ENCODE measurements at places on chromosomes 2 and 18.

DNA sequence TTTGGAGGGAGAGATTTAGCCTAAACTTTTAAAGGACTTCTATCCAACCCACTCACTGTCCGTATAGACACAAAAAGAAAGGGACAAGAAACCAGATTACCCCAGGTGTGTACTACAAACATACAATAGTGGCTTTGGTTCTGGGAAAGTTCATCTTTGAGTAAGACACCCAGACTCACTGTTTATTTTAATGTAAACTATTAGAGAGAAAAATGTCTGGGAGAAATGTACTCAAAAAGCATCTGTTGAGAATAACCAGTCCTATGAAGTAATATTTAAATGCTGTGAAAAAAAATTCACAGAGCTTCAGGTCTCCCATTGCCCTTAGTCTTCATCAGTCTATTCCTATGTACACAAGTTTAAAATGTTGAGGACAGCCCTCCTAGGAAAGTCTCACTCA, 107.5 kb downstream of the SLC8A1 start:
- DNase-seq, result no peak

DNA sequence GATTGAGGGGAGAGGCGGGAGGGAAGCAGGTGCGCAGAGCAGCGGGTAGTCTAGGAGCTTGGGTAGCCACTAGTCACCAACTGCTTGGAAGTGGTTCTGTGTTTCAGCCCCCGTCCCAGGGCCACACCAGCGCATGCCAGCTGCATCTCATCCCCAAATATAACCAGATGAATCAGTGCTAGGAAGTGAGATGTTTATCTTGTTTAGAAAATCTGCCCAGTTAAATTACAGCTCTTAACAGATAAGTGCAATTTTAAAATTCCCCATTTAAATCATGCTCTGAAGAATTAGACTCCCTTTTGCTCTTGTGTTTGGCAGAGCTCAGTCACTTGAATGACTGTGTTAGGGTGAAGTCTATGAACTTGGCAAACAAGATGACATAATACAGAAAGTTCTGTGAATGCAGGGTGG, 193.8 kb downstream of the SEPTIN10 start:
- DNase-seq, result no peak

DNA sequence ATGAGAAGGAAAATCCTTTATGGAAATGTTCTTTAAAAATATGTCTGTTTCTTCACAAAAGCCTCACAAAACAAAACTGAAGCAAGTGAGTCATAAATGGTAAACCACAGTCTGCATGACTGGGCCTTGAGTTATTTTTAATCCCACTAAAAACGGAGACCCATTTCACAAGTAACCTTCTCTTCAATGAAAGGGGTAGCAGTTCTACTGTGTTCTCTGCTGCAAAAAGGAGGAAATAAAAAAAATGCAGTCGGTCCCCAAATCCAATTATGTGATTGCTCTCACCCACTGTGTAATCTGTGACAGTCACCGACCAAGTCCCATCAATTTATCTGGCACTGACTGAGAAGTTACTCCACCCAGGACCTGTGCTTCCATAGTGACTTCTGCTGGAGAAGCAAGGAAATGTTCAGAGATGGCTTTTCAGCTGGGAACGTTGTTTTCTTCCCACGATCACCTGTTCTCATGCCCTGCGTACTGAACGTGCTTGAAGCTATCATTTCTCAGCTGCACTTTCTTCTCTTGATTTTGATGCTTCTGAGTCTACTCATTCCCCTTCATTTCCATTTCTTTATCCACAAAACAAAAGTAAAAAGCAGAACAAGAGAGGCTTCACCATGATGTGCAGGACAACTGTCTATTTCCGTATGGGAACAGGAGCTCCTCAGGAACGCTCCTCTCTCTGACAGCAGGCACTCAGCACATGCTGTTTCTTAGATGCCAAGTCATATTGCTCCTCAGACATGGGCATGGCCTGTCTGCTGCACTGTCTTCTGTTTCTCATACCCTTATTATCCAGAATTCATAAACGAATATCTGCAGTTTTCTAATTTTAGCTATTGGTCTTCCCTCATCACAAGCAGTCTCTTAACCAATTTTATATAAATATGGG, 80.0 kb upstream of the TMEM200C start:
- no peak for DNase-seq

- DNase-seq, result no peak
Measured at GRCh38 chr2:182504903-182505302, 78.1 kb upstream of the PDE1A start.

GRCh38 chr18:27143580-27144287, 41.4 kb downstream of the CHST9 start:
- DNase-seq, result no peak

- no peak for DNase-seq
Measured at GRCh38 chr2:164811819-164812218, 29.8 kb downstream of the COBLL1 start.

DNA sequence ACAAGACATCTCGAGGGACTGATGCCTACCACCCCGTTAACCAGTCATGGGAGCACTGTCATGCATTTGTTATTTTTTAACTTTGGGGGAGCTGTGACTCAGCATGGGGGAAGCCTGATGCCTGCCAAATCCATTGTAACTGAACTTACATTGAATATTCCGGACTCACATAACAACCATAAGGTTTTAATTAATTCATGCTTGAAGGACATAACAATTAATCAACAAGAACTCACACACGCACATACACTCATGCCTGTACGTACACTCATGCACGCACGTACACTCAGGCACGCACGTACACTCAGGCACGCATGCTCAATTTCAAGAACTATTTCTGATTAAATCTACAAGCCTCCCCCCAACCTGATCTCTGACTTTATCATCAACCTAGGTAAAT, 1639.1 kb downstream of the SUCLG1 start:
- no peak for DNase-seq

DNA sequence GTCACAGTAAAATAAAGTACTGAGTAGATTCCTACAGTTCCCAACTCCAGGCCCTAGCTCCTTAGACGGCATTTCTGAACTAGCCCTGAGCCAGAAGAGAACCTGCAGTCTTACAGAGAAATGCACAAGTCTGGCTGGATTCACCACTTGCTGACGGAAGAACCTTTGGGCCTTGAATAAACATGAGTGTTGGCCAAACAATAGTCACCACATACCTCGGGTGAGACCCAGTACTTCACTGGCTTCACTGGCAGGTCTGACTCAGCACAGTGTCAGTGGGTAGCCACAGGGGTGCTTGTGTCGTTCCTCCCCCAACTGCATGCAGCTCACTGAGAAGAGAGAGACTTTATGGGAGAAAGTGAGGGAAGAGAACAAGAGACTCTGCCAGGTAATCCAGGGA, 88.9 kb downstream of the TMEM185B start:
- DNase-seq, result no peak

DNA sequence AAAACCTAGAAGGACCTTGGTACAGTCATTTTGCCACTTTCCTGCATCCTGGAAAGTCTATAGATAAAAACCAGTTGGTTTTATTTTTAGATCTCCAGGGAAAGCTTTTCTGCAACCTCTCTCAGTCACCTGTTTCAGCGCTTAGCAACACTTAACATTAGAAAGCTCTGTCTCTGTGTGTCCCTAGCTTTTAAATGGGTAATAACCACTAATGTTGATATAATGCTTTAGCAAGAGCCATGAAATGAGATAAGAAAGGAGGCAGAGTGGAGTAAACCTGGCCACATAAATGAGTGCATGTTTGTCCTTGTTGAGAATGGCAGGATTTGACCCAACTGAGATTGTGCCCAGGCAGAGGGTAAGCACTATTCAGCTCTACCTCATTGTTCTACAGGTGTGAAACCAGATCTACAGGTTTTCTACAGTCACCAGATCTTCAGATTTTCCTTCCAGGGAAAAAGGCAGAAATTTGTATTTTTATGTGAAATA, 44.8 kb downstream of the MARCHF4 start:
- no peak for DNase-seq

DNA sequence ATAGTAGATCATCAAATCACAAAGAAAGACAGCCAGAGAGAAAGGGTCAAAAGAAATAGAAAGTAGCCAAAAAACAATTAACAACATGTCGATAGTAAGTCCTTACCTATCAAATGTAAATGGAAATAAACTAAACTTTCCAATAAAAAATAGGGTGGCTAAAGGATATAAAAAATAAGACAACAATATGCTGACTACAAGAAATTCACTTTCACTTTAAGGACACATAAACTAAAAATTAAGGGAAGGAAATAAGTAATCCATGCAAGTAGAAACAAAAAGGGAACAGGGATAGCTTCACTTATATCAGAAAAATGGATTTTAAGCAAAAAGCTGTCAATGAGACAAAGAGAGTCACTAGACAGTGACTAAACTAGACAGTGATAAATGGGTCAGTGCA, 903.9 kb upstream of the ZEB2 start:
- no peak for DNase-seq

GRCh38 chr2:32430804-32431203, 74.0 kb downstream of the BIRC6 start:
- no peak for DNase-seq

DNA sequence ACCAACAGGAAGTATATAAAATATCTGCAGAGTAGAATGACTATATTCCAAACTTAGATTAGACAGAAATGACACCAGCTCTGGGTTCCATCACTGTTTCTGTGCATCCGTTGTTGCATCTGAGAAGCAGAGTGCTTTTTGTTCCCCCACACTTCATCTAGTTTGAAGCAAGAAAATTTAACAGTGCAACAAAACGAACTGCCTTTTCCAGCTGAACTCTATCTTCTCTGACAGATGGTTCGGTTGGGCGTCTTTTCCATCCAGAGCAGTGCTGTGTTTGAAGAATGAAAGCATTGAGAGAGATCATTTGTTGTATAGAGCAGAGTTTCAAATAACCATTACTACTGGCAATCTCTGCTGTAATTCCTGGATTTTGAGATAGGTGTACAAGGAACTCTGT, 757.5 kb downstream of the DPP10 start:
- DNase-seq, result no peak

- no peak for DNase-seq
Measured at GRCh38 chr18:73691118-73691517, 456.5 kb downstream of the FBXO15 start.

- no peak for DNase-seq
Measured at GRCh38 chr2:62884514-62884913, 166.1 kb upstream of the OTX1 start.

DNA sequence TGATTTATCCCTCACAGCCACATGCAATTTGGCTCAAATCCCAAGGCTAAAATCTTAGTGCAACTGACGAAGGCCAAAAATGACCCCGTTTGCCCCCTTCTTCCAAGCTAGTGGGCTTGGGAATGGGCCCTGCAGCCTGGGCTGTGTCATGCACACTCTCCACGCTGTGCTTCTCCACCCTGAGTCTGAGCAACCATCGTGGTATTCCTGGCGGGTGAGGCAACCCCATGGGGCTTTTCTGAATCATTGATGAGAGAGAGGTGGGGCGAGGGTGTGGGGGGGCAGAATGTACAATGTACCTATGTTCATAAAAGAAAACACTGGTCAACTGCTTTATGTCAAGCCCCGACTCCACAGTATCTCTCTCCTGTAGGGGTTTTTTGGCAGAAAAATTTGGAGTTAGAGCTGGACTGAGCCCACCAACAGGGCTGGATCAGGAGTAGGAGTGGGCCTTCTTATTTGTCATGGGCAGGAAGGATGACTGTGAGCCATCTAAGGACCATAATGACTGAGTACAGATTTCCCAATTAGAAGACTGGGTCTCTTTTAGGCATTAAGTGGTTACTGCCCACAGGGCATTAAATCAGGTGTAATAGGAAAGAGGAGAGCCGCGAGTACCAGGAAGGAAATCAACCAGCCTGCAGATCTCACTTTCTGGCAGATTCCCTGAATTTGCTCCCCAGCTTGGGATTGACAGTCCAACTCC, 8.9 kb downstream of the SULT1C2 start:
- no peak for DNase-seq

- no peak for DNase-seq
Measured at GRCh38 chr18:1846640-1847039, 724.7 kb downstream of the METTL4 start.

DNA sequence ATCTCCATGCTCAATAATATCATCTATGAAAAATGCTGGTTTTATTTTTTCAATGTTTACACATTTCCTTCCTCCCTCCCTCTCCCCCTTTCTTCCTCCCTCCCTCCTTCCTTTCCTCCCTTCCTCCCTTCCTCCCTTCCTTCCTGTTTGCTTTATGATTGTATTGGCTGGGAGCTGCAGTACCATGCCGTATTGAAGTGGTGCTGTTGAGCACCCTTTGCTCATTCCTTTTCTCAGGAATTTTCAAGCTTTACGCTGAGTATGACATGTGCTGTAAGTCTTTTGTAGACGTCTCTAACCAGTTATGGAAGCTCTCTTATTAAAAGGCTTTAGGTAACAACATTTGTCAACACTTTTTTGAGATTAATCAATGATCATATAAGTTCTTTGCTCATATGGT, 100.4 kb downstream of the SNTG2 start:
- no peak for DNase-seq

GRCh38 chr18:76405681-76406356, 89.2 kb downstream of the ZNF516 start:
- no peak for DNase-seq

DNA sequence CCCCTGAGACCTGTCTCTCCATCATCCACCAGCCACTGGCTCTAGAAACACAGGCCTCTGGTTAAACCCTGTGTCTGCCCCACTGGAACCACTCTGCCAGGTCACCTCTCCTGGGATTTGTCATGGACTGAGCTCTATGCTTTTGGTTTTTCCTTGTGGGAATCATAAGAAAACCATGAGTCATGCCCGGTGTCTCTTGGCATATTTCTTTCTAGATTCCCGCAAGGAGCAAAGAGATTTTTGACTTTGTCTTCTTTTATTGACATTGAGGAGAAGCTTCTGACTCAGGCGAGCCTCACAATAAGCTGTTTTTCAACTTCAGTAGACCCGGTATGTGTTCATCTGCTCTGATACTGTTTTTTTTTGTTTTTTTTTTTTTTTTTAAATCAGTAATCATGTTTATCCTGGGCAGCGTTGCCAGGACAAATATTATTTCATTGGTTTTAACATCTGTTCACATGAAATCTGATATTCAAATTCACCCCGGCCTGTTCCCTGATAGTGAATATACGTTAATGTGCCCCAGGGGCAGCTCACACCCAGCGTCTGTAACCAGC, 207.1 kb downstream of the ACKR3 start:
- DNase-seq, result no peak

DNA sequence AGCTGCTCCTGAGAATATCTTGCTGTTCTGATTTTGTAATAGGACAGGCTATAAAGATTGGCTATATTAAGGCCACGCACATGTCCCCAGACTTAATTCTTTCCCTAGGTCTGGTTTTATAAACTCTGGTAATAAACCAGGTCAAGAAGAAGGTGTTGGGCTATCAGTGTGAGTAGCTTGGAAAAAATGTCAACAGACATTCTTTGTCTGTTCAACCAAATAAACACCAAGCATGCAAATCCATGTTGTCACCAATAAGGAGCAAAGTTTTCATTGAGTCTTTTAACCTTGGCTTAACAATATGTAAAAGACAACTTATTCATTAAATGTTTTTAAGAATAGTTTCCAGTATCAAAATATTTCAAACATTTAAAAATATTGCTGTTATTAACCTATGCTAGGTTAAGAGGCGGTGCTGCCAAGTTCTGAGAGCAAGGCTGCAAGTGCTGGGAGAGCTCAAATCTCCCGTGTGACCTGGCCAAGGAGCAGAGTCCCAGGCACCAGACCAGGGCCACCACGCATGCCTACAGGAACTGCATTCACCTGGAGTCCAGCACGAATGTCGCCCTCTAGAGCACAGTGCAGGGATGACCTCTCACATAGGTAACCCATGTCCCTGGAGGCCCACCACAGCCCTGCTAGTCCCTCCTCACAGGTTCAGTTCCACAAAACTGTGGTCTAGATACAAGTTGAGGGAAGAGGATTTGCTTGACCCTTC, 120.5 kb upstream of the POU3F3 start:
- no peak for DNase-seq
